ENCODE measurements at places on chromosomes 5 and 9.

GRCh38 chr5:176420972-176421544 lies 4.7 kb upstream of the CLTB start:
- DNase-seq, result no peak

DNA sequence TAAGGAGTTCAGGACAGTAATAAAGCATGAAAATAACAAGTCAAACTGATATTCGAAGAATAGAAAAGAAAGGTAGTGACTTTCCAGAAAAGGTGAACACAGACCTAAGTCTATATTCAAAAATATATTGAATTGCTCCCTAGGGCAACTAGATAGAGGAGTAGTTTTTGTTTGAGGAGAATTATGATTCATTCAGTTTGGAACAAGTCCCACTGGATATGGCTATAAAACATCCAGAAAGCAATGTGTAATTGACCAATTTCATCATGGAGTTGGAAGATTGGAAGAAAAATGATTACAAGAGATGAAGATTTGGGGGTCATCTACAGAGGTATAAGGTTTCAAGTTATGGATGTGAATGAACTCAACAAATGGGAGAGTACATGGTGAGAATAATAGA lies 117.5 kb upstream of the ZNF462 start:
- no peak for DNase-seq

GRCh38 chr5:54091307-54092130 lies 218.9 kb downstream of the ARL15 start:
- DNase-seq, result no peak

- DNase-seq, result no peak
Measured at GRCh38 chr9:86965636-86966395, 18.5 kb upstream of the GAS1 start.

DNA sequence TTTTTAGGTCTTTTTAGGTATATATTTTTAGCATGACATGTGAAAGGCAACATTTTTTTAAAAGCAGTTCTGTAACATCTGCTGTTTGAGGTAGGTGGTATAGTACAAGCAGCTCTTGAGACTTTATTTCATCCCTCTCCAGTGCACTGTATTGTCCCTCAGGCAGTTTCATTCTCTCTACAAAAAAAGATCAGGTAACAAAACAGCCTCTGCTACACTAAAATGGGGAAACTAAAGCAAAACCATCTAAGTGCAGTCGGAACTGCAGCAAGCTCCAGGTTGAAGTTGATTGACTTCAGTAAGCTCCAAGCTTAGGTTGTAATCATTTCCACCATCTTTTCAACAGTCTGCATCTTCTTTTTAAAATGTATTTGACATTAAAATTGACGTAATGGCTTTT lies 195.6 kb downstream of the DEPDC1B start:
- DNase-seq, result no peak
